Stimulated activated CD8-positive, alpha-beta memory T cell treated with anti-CD3 and anti-CD28 coated beads, Interleukin-7, amount 100 ng/mL, for 1 hour (primary cell): ENCODE measurements at places on chromosomes 5 and 9.

GRCh38 chr5:72107901-72108201 lies 576 bp downstream of the MAP1B start:
- no peak for DNase-seq

DNA sequence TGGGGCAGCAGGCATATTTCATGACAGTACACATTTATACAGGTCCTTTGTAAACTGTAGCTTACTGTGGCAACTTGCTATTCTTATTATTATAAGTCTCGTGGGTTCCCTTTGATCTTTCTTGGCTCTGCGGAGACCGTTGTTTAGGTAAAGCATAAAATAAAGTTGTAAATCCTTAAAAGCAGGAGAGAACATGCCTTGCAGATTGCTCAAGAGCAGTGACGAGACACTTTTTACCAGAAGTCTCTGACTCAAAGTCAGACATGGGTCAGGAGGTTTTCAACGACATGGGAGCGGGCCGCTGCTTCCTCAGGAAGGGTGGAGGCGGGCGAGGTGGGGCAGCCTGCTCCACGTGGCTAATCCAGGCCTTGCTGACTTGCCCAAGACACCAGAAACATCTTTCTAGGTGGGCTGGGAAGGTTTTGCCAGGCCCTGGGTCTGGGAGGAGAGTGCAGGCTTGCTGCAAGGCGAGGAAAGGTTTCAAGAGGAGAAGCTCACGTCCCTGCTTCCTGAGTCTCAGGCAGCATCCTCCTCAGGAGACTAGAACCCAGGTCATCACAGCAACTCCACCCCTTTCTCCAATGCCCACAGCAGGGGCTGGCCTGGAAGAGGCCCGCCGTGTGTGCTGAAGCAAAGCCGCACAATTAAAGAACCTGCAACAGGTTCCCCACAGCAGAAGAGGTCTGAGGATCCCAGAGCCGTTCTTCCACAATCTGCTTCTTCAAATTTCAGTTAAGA lies 6.5 kb downstream of the TBC1D2 start:
- no peak for DNase-seq

- no peak for DNase-seq
Observed at GRCh38 chr5:35538198-35538931, 79.3 kb upstream of the SPEF2 start.

DNA sequence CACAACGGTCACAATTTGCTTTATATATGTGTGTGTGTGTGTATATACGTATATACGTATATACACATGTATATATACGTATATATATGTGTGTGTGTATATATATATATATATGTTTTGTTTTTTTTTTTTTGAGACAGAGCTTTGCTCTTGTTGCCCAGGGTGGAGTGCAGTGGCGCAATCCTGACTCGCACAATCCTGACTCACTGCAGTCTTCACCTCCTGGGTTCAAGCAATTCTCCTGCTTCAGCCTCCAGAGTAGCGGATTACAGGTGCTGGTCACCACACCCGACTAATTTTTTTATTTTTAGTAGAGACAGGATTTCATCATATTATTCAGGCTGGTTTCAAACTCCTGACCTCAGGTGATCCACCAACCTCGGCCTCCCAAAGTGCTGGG lies 3.1 kb downstream of the RNF38 start:
- DNase-seq, result no peak

DNA sequence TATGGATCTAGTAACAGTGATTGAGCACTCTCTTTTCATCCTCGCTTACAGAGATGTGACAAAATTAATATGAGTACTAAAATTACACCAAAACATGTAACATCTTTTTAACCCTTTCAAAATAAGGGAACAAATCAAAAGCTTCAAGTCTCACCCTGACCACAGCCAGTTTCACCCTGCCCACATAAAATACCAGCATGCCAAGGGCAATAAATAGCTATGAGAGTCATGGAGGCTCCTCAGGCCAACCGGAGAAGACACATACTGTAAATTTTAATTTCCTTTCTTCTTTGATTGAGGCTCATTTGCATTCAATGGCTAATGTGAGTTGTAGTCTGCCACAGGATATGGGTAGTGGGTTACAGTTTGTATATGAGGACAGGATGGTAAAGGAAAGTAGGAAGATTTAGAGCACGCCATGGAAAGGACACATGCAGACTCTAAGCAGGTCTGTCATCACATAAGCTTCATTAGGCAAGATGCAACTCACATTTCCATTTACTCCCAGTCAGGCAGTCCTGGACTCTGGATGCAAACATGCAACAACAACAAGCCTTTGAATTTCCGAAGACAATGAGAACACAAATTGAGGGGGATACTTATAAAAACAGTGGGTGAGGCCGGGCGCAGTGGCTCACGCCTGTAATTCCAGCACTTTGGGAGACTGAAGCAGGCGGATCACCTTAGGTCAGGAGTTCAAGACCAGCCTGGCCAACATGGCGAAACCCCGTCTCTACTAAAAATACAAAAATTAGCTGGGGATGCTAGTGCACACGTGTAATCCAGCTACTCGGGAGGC lies 11.3 kb downstream of the IL4 start:
- no peak for DNase-seq

DNA sequence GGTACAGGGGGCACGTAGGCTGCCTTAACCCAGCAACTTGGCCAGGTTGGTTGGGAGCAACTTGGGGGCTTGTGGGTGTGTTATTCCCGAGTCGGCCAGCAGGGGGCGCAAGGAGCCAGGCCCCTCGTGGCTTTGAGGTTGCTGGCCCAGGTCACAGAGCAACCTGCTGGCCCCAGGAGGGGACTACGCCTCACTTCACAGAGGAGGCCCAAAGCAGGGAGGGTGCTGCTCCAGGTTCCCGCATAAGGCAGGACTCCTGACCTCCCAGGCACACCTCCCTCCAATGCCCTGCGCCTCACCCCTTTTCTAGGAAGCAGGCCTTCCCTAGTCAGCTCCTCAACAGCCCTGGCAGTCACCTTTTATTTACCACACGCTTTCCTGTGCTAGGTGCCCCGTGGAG lies 18.1 kb downstream of the KYAT1 start:
- DNase-seq, result peak; percentile 82

- no peak for DNase-seq
Observed at GRCh38 chr9:109517901-109518377, 19.8 kb upstream of the PTPN3 start.

DNA sequence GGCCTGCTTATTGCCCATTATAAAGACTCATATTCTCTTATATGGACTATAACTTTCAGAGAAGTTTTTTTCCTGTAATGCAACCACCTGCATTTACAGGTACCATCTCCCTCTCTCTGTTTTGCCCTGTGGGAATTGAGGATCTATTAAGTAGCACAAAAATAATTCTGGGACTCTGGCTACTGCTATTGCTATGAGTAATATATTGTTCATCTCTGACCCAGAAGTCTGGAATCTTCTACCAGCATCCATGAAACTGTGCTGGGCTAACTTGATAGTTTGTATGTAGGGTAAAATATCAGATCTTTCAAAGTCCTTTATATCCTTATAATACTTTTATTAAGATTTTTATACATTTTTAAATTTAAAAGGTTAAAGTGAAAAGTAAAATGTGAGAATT lies 607.2 kb downstream of the EFNA5 start:
- DNase-seq, result no peak

- no peak for DNase-seq
Observed at GRCh38 chr5:33726422-33727165, 165.2 kb downstream of the ADAMTS12 start.
